ENCODE measurements at places on chromosomes 5 and 9.

DNA sequence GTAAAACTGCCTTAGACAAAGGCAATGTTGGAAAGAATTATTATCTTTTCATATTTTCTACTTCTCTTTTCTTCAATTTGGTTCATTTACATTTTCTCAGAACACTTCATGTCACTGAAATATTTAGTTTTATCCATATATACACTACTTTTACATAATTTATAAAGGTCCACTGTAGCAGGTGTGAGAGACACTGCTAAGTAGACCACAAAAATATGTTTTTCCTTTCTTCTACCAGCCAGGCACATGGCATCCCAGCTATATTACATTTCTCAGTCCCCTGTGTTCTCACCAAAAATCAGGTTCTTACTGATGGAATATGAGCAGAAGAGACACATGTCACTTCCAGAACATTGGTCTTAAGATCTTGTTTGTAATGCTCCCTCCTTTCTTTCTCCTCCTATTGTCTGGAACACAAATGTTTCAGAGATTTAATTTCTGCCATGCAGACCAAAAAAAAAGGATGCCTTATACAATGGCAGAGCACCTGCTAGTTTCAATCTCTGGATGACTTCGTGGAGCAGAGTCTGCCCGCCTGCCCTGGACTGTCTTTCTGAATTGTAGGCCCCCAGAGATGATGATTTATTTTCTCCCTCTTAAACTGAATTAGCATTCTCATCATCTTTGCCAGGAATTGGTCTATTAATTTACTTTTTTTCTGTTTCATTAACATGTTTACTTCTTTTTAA is 125.4 kb upstream of the ACOT12 start:
- no peak for DNase-seq

GRCh38 chr5:168006456-168007130 is 284.9 kb upstream of the WWC1 start:
- DNase-seq, result peak; percentile 45

DNA sequence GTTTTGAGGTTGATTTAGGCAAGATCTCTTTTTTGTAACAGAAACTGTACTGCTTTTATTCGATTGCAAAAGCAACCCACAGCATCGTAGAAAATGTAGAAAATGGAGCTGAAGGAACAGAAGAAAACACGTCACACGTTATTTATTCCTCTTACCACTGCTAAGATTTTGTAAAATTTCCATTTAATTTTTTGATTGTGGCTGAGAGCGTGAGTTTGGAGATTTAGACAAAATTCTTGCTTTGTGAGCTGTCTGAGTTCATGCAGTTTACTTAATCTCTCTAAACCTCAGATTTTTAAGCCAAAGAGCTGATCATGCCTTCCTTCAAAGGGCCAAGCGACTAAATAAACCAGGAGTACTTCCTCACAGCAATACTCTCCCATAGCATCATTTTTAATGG is 24.8 kb downstream of the DPYSL3 start:
- no peak for DNase-seq

- no peak for DNase-seq
These were observed 25.6 kb upstream of the GSN start for GRCh38 chr9:121242219-121242958.

DNA sequence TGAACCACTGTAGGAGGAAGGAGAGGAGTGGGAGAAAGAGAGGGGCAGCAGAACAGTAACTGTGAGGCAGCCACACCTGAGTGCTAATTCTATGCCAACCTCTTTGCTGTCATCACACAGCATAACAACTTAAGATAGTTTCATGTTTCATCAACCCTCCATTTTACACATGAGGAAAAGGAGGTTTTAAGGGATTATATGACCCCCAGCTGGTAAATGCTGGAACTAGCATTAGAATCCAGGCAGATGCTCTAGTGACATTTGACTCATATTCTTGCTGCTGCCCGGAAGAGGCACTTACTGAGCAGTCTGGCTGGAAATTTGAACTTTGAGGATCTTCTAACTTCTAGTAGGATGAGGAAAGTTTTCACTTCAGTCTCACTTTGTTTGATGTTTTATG is 24.1 kb upstream of the VLDLR start:
- no peak for DNase-seq

DNA sequence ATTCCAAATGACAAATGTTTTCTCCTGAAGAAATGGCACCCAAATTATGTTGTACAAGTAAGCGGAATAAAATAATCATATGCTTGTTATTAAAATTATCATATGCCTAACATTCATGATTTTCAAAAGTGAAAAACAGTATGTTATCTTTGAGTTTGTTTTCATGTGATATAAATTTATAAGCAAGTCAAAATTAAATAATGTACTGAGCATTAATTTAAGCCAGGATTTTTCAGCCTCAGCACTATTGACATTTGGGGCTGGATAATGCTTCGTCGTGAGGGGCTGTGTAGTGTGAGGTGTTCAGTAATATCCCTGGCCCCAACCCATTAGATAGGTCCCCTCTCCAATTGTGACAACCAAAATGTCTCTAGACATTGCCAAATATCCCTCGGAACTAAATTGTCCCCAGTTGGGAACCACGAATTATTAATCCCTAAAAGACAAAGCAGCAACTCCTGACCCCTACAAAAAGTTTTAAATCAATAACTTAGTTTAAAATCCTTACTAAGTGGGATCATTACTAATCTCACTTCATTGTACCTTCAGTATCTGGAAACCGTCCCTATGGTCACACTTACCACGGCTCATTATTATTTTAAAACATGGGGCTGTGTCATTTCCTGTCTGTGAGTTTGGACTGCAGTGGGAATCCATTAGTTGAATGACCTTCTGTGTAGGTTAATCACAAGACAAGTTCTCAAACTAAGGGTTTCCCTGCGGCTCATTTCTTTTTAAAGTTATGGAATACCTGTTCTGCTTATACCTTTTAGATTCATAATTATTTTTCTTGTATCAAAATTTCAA is 1.3 kb upstream of the NNT start:
- DNase-seq, result peak; percentile 10

- DNase-seq, result peak; percentile 55
These were observed 96.7 kb downstream of the EDIL3 start for GRCh38 chr5:84287951-84288350.

DNA sequence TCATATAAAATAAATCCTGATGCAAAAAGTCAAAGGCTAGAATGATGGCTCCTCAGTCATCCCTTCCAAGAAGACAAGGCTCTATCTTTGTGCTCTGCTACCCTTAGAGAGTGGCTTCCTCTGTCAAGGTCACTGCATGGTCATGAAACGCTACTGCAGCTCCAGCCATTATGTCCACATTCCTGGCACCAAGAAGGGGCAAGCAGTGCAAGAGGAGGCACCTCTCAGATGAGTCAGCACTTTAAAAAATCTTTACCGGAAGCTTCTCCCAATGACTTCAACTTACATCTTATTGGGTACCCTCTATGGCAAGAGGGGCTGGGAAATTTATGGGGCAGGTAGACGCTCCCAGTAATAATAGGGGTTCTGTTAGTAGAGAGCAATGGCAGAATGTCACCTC is 129.5 kb upstream of the CPEB4 start:
- no peak for DNase-seq

GRCh38 chr9:89440951-89441654 is 56.8 kb downstream of the SEMA4D start:
- DNase-seq, result no peak

GRCh38 chr5:140261403-140262171 is 41.3 kb downstream of the PFDN1 start:
- peak; percentile 73 for DNase-seq

- no peak for DNase-seq
These were observed 2.5 kb upstream of the NDFIP1 start for GRCh38 chr5:142106061-142106460.

DNA sequence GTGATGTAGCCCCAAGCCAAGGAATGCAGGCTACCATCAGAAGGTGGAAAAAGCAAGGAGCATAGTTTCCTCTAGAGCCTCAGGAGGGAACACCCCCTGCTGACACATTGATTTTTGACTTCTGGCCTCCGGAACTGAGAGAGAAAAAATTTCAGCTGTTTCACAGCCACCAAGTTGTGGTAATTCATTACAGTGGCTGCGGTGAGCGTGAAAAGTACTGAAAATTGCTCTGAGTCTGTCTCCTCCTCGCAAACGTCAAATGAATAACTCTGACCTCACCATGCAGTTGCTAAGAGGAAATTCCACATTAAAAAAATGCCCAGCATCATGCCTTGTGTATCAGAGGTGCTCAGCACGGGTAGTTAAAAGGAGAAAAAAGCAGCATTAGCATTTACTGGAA is 277.9 kb upstream of the MSX2 start:
- DNase-seq, result peak; percentile 36

DNA sequence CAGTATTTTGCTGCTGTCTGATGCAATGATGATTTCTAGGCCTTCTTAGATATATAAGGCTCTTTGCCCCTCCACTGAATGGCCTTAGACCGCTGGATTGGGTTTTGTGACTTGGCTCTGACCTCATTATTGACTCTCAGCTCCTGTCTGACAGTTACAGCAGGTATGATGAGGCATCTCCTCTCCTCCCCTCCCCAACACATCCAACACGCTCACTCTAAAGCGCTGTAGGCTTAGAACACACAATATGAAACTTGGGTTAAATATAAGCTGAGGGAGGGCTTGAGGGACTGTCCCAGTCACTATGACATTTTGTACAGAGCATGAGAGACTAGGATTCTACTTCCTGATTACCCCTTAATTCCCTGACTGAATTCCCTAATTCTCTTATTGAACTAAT is 18.8 kb upstream of the CER1 start:
- DNase-seq, result peak; percentile 66

GRCh38 chr9:137232101-137232500 is 1.4 kb downstream of the SLC34A3 start:
- no peak for DNase-seq

- DNase-seq, result no peak
These were observed 18.8 kb upstream of the GFPT2 start for GRCh38 chr5:180371949-180372348.

DNA sequence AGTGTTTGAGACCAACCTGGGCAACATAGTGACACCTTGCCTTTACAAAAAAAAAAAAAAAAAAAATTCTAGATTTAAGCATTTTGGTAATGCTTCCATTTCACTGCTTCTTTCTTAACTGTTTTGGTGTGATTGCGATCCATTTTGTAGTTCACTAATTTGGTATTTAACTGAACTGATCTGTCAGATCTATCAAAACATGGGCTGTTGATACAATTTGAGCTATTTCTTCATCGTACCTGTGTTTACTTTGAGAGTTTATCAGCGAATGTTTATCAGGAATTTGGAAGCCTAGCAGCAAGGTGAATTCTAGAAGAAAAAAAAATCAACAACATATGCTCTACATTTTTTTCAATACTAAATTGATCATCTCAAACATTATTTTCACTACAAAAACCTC is 864.9 kb upstream of the WWC1 start:
- DNase-seq, result no peak

GRCh38 chr5:55608595-55609349 is 74.0 kb upstream of the PLPP1 start:
- no peak for DNase-seq

- DNase-seq, result no peak
These were observed 202.6 kb downstream of the TLE4 start for GRCh38 chr9:79774356-79774755.

DNA sequence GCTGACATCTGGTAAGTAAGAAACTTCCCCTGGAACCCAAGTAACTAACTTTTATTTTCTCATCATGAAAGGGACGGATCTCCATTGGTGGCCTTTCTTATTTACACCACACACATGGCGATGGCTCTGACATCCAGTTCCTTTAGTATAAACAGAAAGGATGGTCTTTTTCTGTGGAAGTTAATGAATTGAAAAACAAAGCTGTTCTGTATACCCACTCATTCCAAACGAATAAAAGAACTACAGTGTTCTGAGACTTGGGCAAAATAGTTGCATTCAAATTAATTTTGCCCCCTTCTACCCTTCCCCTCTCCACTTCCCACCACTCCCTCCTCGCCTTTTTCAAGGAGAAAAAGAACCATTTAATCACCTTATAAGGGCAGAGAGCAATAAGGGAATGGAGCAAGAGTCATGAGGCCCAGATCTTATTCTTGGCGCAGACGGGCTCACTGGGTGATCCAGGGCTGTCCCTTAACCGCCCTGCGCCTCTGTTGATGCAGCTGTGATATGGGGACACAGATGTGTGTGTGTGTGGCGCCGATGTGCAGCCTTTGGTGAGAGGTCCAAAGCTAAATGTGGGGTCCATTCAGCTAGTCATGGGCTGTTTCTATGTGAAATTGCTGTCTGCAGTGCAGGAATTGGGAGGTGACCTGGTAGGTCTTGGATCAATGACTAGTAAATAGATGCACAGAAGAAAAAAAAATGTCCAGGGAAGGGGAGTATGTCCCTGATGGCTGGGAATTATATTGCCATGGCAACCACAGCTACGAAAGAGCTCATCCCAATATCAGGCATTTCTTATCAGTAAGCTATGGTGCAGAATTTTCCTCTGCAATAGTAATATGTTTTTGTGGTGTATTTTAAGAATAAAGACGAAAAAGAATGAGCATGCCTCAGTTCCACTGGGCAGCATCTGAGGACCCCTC is 141.5 kb upstream of the ERCC6L2 start:
- no peak for DNase-seq

DNA sequence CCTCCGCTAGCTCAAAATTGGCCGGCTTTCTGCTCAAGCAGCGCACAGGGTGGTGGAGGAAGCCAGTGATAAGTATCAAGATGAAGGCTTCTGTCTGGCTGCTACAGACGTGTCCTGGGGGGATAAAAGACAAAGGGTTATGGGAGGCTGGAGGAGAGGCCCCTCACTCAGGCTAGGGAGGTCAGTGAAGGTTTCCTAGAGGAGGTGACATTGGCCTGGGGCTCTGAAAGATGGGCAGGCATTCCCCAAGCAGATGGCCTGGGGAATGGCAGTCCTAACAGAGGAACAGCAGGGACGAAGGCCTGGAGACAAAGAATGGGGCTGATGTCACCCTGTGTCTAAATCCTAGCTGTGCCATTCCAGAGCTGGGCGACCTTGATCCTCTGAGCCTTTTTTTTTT is 32.3 kb downstream of the OLFML2A start:
- DNase-seq, result peak; percentile 67

DNA sequence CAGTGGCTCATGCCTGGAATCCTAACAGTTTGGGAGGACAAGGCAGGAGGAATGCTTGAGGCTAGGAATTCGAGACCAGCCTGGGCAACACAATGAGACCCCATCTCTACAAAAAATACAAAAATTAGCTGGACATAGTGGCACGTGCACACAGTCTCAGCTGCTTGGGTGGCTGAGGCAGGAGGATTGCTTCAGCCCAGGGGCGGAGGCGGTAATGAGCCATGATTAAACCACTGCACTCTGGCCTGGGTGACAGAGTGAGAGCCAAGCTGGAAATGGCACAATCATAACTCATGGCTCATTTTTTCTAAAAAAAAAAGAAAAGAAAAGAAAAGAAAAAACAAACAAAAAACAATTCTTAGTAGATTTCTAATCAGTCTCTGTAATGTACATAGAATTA is 446.2 kb downstream of the ELAVL2 start:
- no peak for DNase-seq

- DNase-seq, result no peak
These were observed 92.1 kb upstream of the FBN2 start for GRCh38 chr5:128630121-128630520.

GRCh38 chr9:23567516-23568165 is 258.4 kb downstream of the ELAVL2 start:
- DNase-seq, result no peak

DNA sequence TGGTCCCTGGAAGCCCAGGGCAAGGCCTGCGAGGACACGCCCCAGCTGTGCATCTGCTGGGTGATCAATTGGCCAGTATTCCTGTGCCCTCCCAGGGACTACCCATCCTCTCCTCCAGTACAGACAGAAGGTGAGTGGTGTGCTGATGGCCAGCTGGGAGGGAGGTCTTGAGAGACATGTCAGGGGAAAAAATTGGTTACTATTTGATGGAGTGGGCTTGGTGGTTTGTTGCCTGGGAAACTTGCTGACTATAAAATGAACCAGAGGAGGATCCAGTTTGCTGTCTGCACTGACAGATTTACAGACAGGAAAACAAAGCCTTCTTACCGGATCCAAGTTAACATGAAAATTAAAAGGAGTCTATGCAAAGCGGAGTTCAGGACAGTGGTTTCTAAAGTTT is 40.3 kb downstream of the MAP1B start:
- DNase-seq, result no peak

All from mesendoderm (in vitro differentiated cells).